ENCODE measurements at places on chromosomes 5 and 9.
A peak's percentile ranks its signal among the peaks of the same experiment; 100 is the strongest.

DNA sequence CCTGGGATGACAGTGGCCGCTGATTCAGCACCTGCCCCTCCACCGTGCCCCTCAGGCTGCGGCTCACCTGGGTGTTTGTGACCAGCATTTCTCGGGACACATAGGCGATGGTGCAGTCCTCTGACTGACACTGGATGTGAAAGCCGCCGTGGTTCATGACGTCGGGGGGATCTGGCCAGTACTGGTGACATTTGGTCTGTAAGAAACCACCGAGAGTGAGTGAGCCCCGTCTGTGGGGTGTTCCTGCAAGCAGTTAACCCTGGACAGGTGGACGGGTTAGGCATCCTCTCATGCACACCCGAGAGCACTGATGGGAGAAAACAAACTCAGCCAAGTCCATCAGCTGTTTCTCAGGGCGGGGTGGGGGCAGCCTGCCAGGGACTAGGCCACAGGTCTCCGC, 62.5 kb upstream of the EPB41L4B start:
- no peak for DNase-seq

DNA sequence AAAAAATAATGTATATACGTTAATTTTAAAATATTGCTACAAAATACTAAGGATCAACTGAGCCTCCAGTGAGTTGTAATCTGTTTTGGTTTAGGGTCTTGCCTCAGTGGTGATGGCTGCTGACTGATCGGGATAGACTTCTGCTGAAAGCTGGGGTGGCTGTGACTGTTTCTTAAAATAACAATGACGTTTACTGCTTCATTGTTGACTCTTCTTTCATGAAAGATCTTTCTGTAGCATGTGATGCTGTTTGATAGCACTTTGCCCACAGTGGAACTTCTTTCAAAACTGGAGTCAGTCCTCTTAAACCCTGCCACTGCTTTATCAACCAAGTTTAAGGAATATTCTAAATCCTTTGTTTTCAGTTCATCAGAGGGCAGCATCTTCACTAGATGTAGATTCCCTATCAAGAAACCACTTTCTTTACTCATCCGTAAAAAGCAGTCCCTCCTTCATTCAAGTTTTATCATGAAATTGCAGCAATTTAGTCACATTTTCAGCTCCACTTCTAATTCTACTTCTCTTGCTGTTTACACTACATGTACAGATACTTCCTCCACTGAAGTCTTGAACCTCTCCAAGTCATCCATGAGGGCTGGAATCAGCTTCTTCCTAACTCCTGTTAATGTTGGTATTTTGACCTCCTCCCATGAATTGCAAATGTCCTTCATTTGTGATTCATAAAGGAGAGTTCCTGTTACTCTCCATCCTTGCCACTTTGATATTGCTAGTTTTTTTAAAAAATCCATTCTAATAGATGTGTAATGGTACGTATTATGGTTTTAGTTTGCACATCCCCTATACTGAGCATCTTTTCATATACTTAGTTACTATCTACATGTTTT, 41.5 kb upstream of the PTPDC1 start:
- no peak for DNase-seq

GRCh38 chr5:16644301-16644889, 27.6 kb upstream of the RETREG1 start:
- DNase-seq: no peak

GRCh38 chr5:33148076-33148513, 292.7 kb upstream of the TARS1 start:
- DNase-seq: no peak

GRCh38 chr9:132609829-132610228, 27.4 kb downstream of the BARHL1 start:
- DNase-seq: no peak

DNA sequence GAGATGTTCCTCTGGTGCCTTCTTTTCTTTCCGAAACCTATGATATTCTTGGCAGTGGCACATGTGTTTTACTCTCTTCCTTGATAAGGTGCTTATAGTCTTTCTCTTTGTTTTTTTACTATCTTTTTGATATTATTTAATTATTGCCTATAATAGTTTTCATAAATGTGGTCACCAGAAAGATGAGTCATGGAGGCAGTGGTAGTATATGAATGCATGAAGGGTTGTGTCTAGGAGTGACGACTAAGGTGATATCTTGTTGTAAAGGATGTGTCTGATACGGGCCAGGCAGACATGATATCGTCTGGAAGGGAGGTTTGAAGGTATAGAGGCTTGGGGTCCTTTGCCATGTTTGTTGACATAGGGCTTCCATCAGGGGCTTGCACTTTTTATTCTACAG, 36.8 kb downstream of the SLC44A1 start:
- DNase-seq: no peak

DNA sequence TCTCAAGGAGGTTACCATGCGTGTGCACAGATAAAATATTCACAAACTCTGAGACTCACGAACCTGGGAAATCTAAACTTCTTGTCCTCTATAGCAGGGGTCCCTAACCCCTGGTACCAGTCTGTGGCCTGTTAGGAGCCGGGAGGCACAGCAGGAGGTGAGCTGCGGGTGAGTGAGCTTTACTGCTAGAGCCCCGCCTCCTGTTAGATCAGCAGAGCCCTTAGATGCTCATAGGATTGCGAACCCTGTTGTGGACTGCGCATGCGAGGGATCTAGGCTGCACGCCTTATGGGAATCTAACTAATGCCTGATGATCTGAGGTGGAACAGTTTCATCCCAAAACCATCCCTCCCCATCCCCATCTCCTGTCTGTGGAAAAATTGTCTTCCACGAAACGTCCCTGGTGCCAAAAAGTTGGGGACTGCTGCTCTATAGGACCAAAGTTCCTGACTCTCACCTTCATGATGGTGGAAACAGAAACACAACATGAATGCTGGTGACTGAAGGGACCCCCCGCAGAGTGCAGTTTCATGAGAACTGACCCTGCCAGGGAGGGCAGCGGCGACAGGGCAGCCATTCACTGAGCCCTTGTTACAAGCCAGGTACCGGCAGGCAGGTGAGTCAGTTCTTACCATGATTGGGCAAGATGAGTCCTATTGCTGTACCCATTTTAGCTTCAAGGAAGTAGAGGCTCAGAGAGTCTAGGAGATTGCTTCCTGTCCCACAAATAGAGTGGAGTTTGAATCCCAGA, 181.9 kb downstream of the RGS3 start:
- no peak for DNase-seq

GRCh38 chr9:31604531-31604930, 779.9 kb upstream of the ACO1 start:
- DNase-seq: no peak

DNA sequence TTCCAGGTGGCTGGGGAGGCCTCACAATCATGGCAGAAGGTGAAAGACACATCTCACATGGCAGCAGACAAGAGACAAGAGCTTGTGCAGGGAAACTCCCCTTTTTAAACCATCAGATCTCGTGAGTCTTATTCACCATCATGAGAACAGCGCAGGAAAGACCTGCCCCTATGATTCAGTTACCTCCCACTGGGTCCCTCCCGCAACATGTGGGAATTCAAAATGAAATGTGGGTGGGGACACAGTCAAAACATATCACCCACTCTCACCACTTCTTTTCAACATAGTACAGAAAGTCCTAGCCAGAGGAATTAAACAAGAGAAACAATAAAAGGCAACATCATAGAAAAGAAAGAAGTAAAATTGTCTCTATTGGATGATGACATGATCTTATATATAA, 223.4 kb upstream of the SLC24A2 start:
- DNase-seq: no peak

- no peak for DNase-seq
These were observed 52.3 kb upstream of the MTAP start for GRCh38 chr9:21750021-21750735.

DNA sequence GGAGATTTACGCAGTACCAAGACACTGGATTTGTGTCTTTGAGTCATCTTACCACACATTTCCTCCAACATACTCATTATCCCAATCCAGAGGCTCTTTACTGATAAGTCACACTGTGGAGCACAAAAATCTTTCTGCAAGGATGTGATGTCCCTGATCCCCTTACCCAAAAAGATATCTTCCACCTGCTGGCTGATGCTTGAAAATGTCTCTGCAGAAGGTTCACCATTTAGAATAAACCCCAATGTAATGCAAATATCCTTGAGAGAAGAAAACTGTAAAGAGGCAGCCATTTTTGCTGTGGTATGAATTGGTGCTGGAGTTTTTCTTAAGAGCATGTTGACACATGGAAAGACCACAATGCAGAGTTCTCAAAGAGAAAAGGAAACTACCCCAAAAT, 65.7 kb upstream of the RORB start:
- no peak for DNase-seq

- DNase-seq: no peak
These were observed 407.7 kb upstream of the GRAMD2B start for GRCh38 chr5:126015235-126016181.

DNA sequence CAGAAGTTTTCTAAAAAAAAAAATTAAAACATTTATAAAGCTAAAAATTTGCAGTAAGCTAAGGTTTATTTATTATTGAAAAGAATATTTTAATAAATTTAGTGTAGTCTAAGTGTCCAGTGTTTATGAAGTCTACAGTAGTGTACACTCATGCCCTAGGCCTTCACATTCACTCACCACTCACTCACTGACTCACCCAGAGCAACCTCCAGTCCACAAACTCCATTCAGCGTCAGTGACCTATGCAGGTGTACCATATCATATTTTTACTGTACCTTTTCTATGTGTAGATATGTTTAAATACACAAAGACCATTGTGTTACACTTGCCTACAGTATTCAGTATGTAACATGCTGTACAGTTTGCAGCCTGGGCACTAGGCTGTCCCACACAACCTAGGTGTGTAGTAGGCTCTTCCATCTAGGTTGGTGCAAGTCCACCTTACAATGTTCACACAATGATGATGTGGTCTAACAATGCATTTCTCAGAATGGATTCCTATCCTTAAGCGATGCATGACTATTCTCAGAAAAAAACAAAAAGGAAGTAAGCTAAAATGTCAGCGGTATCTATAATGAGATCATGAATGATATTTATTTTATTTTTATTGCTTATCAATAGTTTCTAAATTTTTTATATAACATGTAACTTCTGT, 336.7 kb downstream of the AGTPBP1 start:
- DNase-seq: no peak

DNA sequence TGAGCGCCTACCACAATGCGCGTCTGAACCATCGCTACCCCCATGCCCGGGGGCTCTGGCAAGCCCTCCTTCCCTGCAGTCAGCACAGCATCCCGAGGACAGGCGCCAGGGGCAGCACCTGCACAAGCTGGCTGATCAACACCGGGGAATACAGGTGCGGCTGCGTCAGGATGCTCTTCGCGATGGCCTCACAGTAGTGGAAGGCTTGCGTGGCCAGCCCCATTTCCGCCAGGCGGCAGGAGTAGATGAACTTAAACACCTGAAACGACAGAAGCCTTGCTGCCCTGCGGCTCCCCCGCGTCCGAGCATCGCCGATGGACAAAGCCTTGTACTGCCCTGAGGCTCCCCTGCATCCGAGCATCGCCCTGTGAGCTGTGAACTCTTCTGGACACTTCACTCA, 17.7 kb upstream of the INPP5E start:
- DNase-seq: no peak

DNA sequence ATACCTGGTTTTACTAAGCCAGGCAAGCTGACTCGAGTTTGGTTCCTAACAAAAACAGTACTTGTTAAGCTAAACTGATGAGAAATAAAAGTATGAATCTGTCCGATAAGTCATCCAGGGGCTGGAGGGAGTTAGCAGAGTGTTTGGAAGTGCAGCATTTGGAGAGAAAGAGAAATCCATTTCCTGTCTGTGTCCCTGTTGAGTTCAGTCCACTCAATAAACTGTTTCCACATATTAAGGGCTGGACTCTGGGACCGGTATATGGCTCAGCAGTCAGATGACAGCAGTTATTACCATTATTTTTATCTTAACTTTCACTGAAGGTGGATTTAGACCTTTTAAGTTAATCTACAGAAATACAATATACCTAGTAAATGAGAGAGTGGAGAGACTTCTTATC, 130.6 kb upstream of the ADRA1B start:
- no peak for DNase-seq

DNA sequence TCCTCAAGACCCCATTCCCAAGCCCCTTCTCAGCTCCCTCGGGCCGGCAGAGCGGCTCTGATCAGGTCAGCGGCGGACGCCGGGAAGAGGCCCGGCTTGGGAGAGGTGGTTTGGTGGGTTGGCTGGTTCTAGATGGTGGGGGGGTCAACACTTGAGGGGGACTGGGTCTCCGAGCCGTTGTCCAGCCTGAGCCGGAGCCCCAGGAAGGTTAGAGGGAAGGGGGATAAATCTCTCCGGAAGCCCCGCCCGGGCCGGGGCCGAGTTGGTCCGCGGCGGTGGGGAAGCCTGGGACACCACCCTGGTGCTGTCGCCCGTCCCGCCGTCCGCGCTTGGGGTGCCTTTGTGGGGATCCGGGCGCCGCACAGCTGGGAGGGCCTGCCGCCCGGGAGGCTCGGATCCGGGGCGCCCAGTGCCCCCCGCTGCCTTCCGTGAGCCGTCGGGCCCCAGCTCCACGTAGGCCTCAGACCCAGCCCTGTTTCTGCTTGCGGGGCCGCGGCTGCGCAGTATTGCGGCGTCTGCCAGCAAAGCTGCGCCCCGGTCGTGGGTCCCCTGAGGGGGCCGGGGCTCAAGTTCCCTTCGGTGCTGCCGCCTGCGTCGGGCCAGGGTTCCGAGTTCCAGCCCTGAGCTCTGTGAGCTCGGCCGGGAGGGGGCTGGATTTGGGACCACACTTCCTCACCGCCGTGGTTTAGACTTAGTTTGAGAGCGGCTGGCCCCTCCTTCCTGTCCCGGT, 542 bp upstream of the TRIM52 start:
- DNase-seq: peak; percentile 88

- DNase-seq: no peak
These were observed 77.3 kb downstream of the MAMDC2 start for GRCh38 chr9:70120834-70121510.

DNA sequence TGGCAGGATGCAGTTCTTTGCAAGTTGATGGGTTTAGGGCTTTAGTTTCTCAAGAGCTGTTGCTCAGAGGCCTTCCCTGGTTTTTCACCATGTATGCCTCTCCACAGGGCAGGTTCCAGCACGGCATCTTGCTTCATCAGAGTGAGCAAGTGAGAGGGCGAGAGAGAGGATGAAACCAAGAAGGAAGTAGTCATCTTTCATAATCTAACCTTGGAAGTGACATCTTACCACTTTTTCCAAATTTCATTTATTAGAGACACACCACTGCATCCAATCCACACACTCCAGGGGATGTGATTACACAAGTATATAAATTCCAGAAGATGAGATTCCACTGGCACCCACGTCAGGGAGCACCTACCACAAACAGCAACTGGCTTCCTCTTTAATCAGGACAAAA, 294.4 kb downstream of the MARCHF11 start:
- no peak for DNase-seq

All from CD8-positive, alpha-beta memory T cell (primary cell).